Hepatocyte (in vitro differentiated cells): ENCODE measurements at places on chromosomes 1 and 21. TPM values are rescaled to one million over a fixed set of nuclear protein-coding genes. Genes with fewer than 3 reads are reported as not detected.

- H3K36me3 ChIP-seq, result no peaks in the 10 kb centered on the region
- DNase-seq, result no peak
- no peak overlapping the region for H3K27ac ChIP-seq
- H3K27me3 ChIP-seq, result no peaks in the 10 kb centered on the region
These were observed 23.6 kb downstream of the KCND3 start for GRCh38 chr1:111965781-111966443.

DNA sequence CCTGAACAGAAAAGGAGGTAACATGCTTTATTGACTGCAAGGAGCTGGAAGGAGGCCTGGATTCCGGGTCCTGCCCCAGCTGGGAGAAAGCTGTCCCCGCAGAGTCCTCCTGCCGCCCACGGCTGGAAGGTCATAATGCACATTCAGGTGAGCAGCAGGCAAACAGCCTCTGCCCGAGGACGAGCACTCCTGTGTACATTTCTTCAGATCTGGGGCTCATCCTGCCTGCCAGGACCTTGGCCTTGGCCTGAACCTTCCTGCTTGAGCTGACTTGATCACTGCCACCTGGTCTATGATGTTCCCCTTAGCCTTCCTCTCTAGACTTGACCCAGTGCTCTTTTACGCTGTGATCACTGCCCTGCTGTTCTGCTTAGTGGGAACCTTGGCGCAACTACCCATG, 17.9 kb upstream of the ZNF436 start:
- no peaks in the 10 kb centered on the region for H3K27me3 ChIP-seq
- H3K4me1 ChIP-seq, result no peaks in the 10 kb centered on the region
- H3K4me3 ChIP-seq, result no peak overlapping the region
- no peak overlapping the region for H3K27ac ChIP-seq
- DNase-seq, result no peak

DNA sequence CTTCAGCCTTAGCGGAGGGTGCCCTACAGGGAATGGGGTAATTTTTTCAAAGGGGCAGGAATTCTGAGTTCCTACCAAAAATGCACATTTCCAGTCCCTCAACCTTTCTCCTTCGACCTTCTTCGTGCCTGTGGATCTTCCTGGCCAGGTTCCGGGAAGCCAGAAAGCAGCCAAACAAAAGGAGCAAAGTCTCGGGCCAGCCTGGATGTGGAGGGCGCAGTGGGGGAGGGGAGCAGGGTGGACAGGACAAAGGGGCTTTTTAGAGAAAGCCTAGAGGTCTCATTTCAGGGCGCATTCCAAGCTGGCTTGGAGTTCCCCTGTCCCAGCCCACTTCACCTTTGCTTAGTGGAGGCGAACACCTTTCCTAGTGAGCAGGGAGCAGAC, 2.9 kb upstream of the INAVA start:
- peak; percentile 70 for DNase-seq
- H3K27ac ChIP-seq, result peak overlapping the region; percentile 100
- H3K27me3 ChIP-seq, result no peaks in the 10 kb centered on the region
- peak overlapping the region; percentile 93 for H3K4me3 ChIP-seq
- peaks cover 16% of the 10 kb centered on the region for H3K4me1 ChIP-seq

The SLC44A3 gene
- total RNA-seq, result 55.3 and 70.2 TPM in 2 replicates

The COL24A1 gene
- 2.7 and 3.3 TPM in 2 replicates for total RNA-seq

The CD164L2 gene
- not detected in 2 replicates for total RNA-seq

DNA sequence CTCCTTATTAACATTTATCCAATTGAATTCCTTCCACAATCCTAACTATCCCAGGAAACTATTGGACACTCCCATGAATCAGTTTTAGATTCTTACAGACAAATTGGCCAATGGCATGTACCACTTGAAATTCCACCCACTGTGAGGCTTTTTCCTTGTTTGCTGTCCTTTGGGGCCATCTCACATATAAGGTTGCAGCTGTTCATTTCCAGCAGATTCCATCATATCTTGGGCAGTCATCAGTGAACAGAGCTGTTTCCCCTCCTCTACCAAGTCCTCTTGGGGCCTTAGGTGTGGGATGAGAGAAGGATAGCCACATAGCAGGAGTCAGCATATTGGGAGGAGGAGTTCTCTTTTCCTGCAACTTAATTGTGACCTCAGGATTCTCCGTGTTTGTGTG, 109.1 kb downstream of the HHAT start:
- H3K4me1 ChIP-seq, result no peaks in the 10 kb centered on the region
- H3K27me3 ChIP-seq, result no peaks in the 10 kb centered on the region
- DNase-seq, result no peak
- H3K27ac ChIP-seq, result no peak overlapping the region

GRCh38 chr1:198540580-198540979, at the start of gene ATP6V1G3:
Gene ATP6V1G3, minus strand, starts transcription at chr1:198540680. Its CDS starts 30 bp downstream, at chr1:198540650.
- H3K27ac ChIP-seq, result no peak within 1 kb of the TSS
- no peak within 1 kb of the TSS for H3K4me3 ChIP-seq
- DNase-seq, result no peak
- H3K4me1 ChIP-seq, result no peaks in the 10 kb centered on the region
- H3K27me3 ChIP-seq, result no peaks in the 10 kb centered on the region

GRCh38 chr1:42424201-42424600, 31.6 kb downstream of the ZMYND12 start:
- no peak overlapping the region for H3K27ac ChIP-seq
- DNase-seq, result no peak
- no peaks in the 10 kb centered on the region for H3K27me3 ChIP-seq
- H3K4me3 ChIP-seq, result no peak overlapping the region
- no peaks in the 10 kb centered on the region for H3K36me3 ChIP-seq
- peaks cover 4% of the 10 kb centered on the region for H3K4me1 ChIP-seq

The CRNN gene
- not detected in 2 replicates for total RNA-seq

DNA sequence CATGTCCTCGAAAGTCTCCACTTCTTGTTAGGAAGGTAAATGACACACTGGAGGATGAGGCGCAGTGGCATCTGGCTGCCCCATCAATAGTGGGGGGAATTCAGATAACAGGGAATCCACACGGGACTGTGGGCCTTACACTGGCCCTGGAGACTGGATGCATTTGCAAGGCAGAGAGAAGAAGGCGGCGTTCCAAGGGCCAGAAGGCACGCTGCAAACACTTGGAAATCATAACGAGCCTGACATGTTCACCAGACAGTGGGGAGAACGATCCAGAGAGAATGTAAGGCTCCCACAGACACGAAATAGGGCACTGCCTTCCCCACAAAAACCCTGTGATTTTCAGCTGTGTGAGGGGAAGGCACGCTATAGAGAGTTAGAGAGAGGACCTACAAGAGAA, 70.5 kb downstream of the PGBD5 start:
- H3K4me3 ChIP-seq, result no peak overlapping the region
- H3K27ac ChIP-seq, result no peak overlapping the region
- H3K27me3 ChIP-seq, result no peaks in the 10 kb centered on the region
- no peaks in the 10 kb centered on the region for H3K36me3 ChIP-seq
- DNase-seq, result no peak

GRCh38 chr1:47684964-47685762, 247.3 kb downstream of the FOXD2 start:
- no peaks in the 10 kb centered on the region for H3K36me3 ChIP-seq
- no peak for DNase-seq
- H3K27me3 ChIP-seq, result peaks cover 4% of the 10 kb centered on the region
- H3K4me3 ChIP-seq, result no peak overlapping the region

The UBL4B gene
- not detected in 2 replicates for total RNA-seq

- H3K4me3 ChIP-seq, result no peak overlapping the region
- H3K27ac ChIP-seq, result no peak overlapping the region
- H3K27me3 ChIP-seq, result no peaks in the 10 kb centered on the region
- H3K4me1 ChIP-seq, result no peaks in the 10 kb centered on the region
- H3K36me3 ChIP-seq, result no peaks in the 10 kb centered on the region
These were observed 14.8 kb downstream of the SH3BP5L start for GRCh38 chr1:248810727-248811513.

DNA sequence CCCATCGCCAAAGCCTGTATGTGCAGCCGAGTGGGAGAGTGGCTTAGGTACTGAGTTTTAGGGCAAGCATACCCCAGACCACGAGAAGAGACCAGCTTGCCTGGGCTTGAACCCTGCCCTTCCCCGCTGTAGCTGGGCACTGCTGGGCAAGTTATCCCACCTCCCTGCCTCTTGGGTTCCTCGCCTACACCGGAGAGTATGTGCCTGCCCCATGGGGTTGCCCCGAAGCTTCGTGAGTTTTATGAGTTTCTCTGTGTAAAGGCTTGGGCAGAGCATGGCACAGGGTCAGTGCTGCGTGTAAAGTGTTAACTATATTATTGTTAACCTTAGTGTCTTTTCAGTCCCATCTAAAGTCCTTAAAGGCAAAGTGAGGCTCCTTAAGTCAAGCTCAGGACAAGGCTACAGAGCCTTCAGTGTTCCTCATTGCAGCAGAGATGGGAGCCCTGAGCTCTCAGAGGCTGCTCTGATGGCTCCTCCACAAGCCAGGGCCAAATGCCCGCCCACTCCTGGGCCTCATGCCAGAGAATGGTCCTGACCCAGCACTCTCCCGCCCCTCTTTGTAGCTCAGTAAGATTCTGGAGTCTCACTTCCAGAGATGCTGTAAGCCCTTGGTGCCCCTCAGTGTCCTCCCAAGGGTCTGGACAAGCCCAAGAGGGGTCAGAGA, 37.0 kb upstream of the KCNA10 start:
- no peak overlapping the region for H3K4me3 ChIP-seq
- no peak overlapping the region for H3K27ac ChIP-seq
- DNase-seq, result no peak
- peaks cover 73% of the 10 kb centered on the region for H3K27me3 ChIP-seq
- H3K36me3 ChIP-seq, result no peaks in the 10 kb centered on the region

GRCh38 chr21:31599013-31599412, 60.5 kb upstream of the SOD1 start:
- H3K27me3 ChIP-seq, result no peaks in the 10 kb centered on the region
- no peak overlapping the region for H3K4me3 ChIP-seq
- H3K27ac ChIP-seq, result no peak overlapping the region
- no peaks in the 10 kb centered on the region for H3K4me1 ChIP-seq
- no peak for DNase-seq

GRCh38 chr1:3638676-3639075, 11.2 kb downstream of the WRAP73 start:
- H3K27ac ChIP-seq, result no peak overlapping the region
- H3K4me3 ChIP-seq, result no peak overlapping the region
- no peak for DNase-seq
- H3K4me1 ChIP-seq, result no peaks in the 10 kb centered on the region

DNA sequence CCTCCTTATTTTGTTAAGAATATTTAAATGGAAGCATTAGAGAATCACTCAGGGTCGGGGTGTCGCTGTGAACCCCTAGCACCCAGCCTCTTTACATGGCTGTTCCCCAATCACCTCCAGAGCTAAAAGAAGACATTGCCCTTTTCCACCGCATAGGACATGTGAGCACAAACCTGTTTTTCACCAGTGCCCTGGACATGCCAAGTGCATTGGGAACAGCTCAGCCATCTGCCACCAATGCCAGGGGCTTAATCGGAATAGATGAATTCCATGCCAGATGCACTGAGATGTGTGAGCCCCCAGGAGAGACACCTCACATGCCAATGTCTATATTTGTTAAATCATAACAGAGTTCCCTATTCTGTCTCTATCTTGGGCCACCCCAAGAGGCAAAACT, 33.3 kb downstream of the EIF2D start:
- H3K27ac ChIP-seq, result no peak overlapping the region
- no peak for DNase-seq
- H3K4me1 ChIP-seq, result no peaks in the 10 kb centered on the region
- no peaks in the 10 kb centered on the region for H3K36me3 ChIP-seq

DNA sequence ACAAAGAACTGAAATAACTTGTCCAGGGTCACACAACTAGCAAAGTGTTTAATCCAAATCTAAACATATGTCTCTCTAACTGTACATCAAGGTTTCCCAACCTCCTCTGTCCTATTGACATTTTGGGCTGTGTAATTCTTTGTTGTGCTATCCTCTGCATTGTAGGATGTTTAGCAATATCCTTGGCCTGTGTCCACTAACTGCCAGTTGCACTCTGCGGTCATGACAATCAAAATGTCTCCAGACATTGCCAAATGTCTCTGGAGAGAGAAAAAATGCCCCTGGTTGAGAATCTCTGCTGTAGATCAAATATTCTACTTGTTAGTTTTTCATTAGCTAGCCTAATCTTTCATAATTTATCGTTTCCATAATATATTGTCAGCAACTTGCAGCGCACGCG, 353.4 kb upstream of the NEGR1 start:
- H3K4me1 ChIP-seq, result no peaks in the 10 kb centered on the region
- no peaks in the 10 kb centered on the region for H3K36me3 ChIP-seq
- no peak for DNase-seq
- no peak overlapping the region for H3K4me3 ChIP-seq
- H3K27ac ChIP-seq, result no peak overlapping the region
- no peaks in the 10 kb centered on the region for H3K27me3 ChIP-seq

The CACYBP gene
- 81.7 and 100 TPM in 2 replicates for total RNA-seq

The KRTAP13-3 gene
- not detected in 2 replicates for total RNA-seq

- H3K4me3 ChIP-seq, result no peak overlapping the region
- no peaks in the 10 kb centered on the region for H3K36me3 ChIP-seq
- peak; percentile 92 for DNase-seq
- H3K27me3 ChIP-seq, result no peaks in the 10 kb centered on the region
- peaks cover 35% of the 10 kb centered on the region for H3K4me1 ChIP-seq
These were observed 6.4 kb upstream of the C1orf159 start for GRCh38 chr1:1122078-1122811.

DNA sequence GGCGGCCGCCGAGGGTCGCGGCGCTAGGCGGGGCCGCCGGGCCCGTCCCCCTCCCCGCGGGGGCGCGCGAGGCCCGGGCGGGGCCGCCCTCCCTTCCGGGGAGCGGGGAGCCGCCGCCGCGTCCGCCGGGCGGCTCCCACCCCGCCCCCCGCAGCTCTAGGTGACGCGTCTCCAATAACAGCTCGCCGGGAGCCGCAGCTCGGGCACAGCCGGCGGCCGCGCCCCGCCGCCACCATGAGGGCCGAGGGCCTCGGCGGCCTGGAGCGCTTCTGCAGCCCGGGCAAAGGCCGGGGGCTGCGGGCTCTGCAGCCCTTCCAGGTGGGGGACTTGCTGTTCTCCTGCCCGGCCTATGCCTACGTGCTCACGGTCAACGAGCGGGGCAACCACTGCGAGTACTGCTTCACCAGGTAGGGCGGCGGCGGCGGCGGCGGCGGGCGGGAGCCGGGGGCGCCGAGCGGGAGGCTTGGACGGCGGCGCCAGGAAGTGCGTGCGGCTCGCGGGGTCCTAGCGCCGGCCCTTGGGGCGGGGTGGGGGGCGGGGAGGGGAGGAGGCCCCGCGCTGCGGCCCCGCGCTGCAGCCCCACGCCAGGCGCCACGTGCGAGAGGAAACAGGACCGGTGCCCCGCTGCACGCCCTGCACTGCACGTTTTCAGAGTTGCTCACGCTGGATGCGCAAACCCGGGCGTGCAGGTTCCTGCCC, at the start of gene SMYD2:
Gene SMYD2, plus strand, starts transcription at position 139 of the 699 bp plus-strand sequence. Its CDS starts 96 bp downstream, at position 235.
- no peaks in the 10 kb centered on the region for H3K27me3 ChIP-seq
- peak within 1 kb of the TSS; percentile 99 for H3K27ac ChIP-seq
- DNase-seq, result peak; percentile 88
- no peaks in the 10 kb centered on the region for H3K36me3 ChIP-seq

GRCh38 chr1:38530957-38531356, 328.6 kb downstream of the RRAGC start:
- no peak overlapping the region for H3K4me3 ChIP-seq
- DNase-seq, result no peak
- H3K27ac ChIP-seq, result no peak overlapping the region
- H3K27me3 ChIP-seq, result peaks cover 8% of the 10 kb centered on the region

The ARHGAP29 gene
- total RNA-seq, result 22.3 and 22.4 TPM in 2 replicates

- H3K4me3 ChIP-seq, result no peak overlapping the region
- DNase-seq, result no peak
- H3K27ac ChIP-seq, result no peak overlapping the region
- no peaks in the 10 kb centered on the region for H3K36me3 ChIP-seq
- H3K4me1 ChIP-seq, result no peaks in the 10 kb centered on the region
These were observed 55.5 kb downstream of the ACTL8 start for GRCh38 chr1:17810668-17811067.

- no peak overlapping the region for H3K4me3 ChIP-seq
- H3K27me3 ChIP-seq, result no peaks in the 10 kb centered on the region
- no peaks in the 10 kb centered on the region for H3K4me1 ChIP-seq
- H3K27ac ChIP-seq, result no peak overlapping the region
- no peak for DNase-seq
These were observed 75.0 kb downstream of the CLIC6 start for GRCh38 chr21:34743831-34744230.
